ENCODE measurements at places on chromosomes 7 and 10. TPM values are rescaled to one million over a fixed set of nuclear protein-coding genes. Genes with fewer than 3 reads are reported as not detected.

DNA sequence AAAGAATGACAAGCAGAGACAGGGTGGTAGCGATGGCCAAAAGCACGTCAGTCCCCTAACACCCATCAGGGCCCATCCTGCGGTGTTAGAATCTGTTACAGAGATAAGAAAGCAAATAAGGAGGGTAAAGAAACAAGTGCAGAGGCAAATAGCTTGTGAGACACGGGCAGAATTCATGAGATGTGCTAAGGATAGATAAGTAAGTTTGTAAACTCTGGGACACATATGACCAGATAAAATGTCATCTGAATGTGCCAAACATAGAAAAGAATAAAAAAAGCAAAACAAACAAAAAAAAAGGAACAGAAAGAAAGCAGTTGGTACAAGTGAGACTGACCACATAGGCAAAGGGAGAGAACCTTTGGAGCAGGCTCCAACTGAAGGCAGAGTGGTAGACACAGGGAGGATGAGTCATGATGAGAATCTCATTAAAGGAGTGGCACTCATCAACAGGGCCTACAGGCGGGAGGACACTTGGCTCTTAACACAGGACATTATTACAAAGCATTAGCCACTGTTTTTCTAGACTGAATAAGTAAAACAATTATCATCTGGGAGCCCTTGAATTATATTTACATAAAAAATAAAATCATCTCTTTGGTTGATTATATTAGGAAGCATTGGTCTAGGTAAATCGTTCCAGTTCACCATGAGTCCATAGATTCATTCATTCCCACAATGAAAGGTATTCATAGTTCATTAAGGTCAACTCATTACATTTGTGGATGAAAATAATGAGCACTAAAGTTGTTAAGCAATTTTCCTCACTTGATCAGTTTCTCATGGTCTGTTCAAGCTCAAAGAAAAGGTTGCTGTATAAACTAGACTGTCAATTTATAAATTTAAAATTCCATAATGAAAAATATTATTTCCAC is 21.5 kb upstream of the EPHB6 start:
- DNase-seq = no peak

DNA sequence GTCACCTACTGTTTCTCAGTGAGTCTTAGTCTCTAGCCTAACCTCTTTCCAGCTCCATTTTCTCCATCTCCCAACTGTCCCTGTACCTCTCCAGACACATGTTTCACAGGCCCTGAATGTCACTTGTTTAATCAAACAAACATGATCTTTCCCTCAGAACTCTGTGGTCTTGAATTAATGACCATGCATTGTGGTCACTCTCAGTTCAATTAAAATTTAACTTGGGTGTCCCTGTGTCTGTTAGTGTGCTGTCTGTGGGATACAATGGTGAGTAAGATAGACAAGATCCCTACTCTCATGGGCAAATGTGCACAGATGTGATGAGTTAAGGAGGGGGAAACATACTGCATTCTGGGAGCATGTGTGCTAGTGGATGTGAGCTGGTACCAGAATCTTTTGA is 65.0 kb downstream of the RBM33 start:
- DNase-seq = no peak

GRCh38 chr7:20958572-20958971 is 171.9 kb upstream of the SP8 start:
- no peak for DNase-seq

DNA sequence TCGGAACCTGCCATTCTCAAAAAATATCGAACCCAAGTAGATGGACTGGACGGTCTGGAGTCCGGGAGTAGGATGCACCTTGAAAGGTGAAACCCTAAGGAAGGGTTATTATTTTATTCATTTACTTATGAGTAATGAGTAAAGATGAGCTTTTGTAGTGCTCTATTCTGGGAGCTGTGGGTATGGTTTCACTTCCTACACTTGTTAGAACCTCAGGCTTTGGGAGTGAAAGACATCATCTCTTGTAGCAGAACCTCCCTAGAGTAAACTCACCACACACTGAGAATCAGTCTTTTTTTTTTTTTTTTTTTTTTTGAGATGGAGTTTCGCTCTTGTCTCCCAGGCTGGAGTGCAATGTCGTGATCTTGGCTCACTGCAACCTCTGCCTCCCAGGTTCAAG is 389.4 kb upstream of the AUTS2 start:
- no peak for DNase-seq

GRCh38 chr10:12510984-12511383 is 161.6 kb downstream of the CAMK1D start:
- no peak for DNase-seq

DNA sequence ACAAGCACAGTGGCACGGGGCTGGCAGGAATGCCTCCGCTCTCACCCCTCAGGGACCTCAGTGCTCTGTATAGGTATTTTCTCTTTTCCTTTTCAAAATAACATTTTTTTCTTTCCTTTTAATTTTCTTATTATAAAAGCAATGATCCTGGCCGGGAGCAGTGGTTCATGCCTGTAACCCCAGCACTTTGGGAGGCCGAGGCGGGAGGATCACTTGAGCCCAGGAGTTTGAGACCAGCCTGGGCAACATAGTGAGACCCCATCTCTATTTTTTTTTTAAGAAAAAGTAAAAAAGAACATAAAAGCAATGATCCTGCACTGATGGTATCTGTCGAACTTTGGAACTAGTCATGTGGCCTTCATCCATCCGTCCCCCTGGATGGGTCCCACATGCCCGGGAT is 3.2 kb downstream of the PRF1 start:
- DNase-seq = no peak

DNA sequence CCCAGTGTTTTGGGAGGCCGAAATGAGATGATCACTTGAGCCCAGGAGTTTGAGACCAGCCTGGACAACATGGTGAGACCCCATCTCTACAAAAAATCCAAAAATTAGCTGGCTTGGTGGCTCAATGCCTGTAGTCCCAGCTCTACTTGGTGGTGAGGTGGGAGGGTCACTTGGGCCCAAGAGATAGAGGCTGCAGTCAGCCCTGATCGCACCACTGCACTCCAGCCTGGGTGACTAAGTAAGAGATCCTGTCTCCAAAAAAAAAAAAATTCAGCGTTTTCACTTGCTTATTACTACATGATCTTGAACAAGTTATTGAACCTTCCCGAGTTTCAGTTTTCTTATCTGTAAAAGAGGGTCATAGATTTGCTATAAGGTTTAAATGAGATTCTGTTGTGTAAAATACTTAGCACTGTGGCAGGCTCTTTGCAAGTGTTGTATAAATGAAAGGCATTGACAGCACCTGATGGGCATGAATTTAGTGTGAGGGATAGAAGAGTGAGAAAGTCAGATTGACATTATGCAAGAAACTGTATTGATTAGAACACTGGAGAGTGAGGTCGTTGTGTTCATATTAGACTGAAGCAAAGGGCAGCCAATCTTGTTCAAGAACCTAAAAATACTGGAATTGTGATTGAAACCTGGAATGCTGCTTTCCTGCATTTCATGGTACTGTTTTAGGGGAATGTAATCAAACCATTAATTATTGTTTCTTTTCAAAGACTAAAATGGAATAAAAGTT is 136.8 kb downstream of the LCOR start:
- no peak for DNase-seq

GRCh38 chr7:142438923-142439515 is 181.2 kb upstream of the PRSS58 start:
- DNase-seq = no peak

DNA sequence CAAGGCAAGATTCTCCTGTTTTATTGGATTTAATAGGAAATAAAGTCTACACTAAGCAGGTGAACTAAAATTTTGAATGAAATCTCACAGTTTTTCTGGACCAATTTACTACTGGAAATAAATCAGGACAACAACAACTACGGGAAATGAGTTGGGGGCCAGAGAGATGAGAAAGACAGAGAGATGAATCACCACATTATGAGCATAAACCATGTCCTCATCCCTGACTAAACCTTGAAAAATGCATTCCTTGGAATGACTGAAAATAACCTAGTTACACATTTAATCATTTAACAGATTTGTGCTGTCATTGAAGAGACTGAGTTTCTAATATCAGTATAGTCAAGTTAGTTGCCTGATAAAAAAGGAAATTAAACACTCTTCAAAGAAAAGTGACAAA is 608.4 kb upstream of the KCND2 start:
- DNase-seq = no peak

Gene ASIC3
- total RNA-seq = 4.4 TPM

GRCh38 chr10:95644901-95645300 is 11.6 kb downstream of the ALDH18A1 start:
- no peak for DNase-seq

- DNase-seq = no peak
These were observed 177.9 kb downstream of the TNS3 start for GRCh38 chr7:47404010-47404409.

GRCh38 chr10:123160311-123160980 is 6.2 kb downstream of the BUB3 start:
- DNase-seq = no peak

DNA sequence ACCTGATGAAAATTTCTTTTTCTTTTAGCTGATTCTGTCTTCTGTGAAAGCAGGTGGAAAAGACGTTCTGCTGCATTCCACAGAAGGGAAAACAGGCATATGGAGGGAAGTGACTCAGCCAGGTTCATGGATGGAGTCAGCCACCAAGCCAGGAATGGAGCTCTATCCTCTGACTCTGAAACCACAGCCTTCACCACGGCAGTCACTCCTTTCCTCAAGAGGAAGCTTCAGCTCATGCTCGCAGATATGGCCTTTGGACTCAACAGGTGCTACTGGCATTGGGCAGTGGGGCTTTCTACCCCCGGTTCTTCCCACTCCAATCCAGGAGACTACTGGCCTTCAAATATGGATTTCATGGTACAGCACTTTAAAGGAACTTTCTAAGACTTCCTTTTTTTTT is 11.5 kb upstream of the PLAU start:
- DNase-seq = peak; percentile 75

- DNase-seq = no peak
These were observed 107.7 kb upstream of the ANK3 start for GRCh38 chr10:60497364-60497763.

- no peak for DNase-seq
These were observed 51.2 kb downstream of the GTF2I start for GRCh38 chr7:74708569-74709275.

Gene CALU
- 106 TPM for total RNA-seq

- no peak for DNase-seq
These were observed 12.2 kb downstream of the LIPF start for GRCh38 chr10:88676283-88677060.
